ENCODE measurements at places on chromosomes 5 and 9. TPM values are rescaled to one million over a fixed set of nuclear protein-coding genes. Genes with fewer than 3 reads are reported as not detected.

DNA sequence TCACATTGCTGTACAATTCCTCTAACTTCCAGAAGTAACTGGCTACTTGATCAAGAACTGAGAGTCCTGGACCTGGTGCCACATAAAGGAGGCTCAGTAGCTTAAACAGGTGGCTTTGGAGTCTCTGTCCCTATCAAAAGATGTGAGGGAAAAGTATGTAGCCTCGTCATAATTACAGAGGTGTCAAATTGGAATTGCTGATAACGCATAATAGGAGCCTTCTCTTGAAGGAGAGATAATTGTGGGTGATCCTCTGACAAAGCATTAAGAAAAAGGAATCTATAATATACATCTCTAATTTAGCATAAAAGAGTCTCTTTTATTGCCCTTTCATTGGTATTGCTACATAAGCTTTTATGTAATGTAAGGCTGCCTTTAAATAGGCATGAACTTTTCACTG, 1246.4 kb upstream of the CDH9 start:
- H3K27me3 ChIP-seq = no peaks in the 10 kb centered on the region
- no peak overlapping the region for H3K4me3 ChIP-seq
- no peak for DNase-seq
- no peak overlapping the region for H3K27ac ChIP-seq
- no peaks in the 10 kb centered on the region for H3K4me1 ChIP-seq
- H3K36me3 ChIP-seq = no peaks in the 10 kb centered on the region

Gene ZNF883
- not detected for total RNA-seq

Gene PRDM9
- total RNA-seq = not detected

DNA sequence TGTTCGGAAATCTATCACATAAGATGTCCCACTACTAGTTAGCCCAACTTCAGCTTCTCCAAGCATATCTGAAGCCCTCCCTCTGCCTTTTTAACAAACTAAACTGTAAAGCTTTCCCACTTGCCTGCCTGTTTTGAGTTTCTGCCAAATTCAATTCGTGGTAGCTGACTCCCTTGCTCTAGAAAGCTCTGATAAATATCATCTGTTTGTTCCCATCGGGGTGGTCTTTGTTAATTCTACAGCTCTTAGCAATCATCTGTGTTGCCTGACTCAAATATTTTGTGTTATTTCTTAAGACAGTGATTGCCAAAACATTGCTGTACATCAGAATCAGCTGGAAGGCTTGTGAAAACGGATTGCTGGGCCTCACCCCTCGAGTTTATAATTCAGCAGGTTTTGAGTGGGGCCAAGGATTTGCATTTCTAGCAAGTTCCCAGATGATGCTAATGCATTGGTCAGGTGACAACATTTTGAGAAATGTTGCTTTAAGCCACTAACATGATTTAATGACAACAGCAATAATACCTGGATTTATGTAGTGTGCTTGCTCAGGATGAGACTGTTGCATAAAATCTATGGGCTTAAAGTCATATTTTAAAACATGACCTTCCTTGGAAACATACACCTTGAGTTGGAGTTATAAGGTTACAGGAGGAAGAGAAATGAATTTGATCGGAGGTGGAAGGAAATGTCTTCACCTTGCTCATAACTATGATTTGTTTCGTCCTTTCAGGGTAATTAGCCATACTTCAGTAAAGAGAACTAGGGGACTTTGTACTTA, 631.9 kb downstream of the PSAT1 start:
- H3K27me3 ChIP-seq = no peaks in the 10 kb centered on the region
- H3K27ac ChIP-seq = no peak overlapping the region
- no peak overlapping the region for H3K4me3 ChIP-seq
- no peak for DNase-seq

- H3K4me3 ChIP-seq = no peak overlapping the region
- DNase-seq = no peak
- H3K4me1 ChIP-seq = no peaks in the 10 kb centered on the region
- H3K36me3 ChIP-seq = no peaks in the 10 kb centered on the region
- H3K27ac ChIP-seq = no peak overlapping the region
Observed at GRCh38 chr5:143499480-143500114, 96.1 kb upstream of the NR3C1 start.

Gene AMBP
- total RNA-seq = not detected

DNA sequence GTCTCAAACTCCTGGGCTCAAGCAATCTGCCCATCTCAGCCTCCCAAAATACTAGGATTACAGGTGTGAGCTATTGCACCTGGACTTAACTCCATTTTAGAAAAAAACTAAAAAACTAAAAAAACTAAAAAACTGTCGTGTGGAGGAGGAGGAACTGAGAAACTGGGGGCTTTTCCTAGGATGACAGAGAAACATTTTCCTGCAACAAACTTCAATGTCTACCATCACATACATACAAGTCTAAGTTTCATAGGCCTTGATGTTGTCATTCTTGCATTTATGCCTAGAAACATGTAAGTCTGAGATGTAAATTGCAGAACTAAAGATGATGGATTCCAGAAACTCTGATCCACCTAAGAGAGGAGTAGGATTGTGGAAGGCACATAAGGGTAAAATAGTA, 556.8 kb downstream of the RAB3C start:
- H3K4me1 ChIP-seq = peaks cover 14% of the 10 kb centered on the region
- H3K4me3 ChIP-seq = no peak overlapping the region
- H3K27me3 ChIP-seq = no peaks in the 10 kb centered on the region
- no peak overlapping the region for H3K27ac ChIP-seq

- H3K27me3 ChIP-seq = no peaks in the 10 kb centered on the region
- H3K4me3 ChIP-seq = no peak overlapping the region
- H3K27ac ChIP-seq = no peak overlapping the region
- H3K4me1 ChIP-seq = no peaks in the 10 kb centered on the region
Observed at GRCh38 chr5:3944930-3945329, 349.3 kb downstream of the IRX1 start.

- H3K4me1 ChIP-seq = peaks cover 48% of the 10 kb centered on the region
- H3K27me3 ChIP-seq = peaks cover 36% of the 10 kb centered on the region
- H3K27ac ChIP-seq = peak overlapping the region; percentile 67
Observed at GRCh38 chr9:22079873-22080341, 70.8 kb upstream of the CDKN2B start.

GRCh38 chr5:158877124-158877581, 222.6 kb downstream of the EBF1 start:
- peaks cover 31% of the 10 kb centered on the region for H3K4me1 ChIP-seq
- H3K27ac ChIP-seq = no peak overlapping the region
- DNase-seq = no peak
- H3K4me3 ChIP-seq = no peak overlapping the region
- H3K27me3 ChIP-seq = peaks cover 8% of the 10 kb centered on the region

- H3K27me3 ChIP-seq = no peaks in the 10 kb centered on the region
- no peak overlapping the region for H3K4me3 ChIP-seq
- no peak overlapping the region for H3K27ac ChIP-seq
Observed at GRCh38 chr9:87383344-87384150, 114.1 kb upstream of the DAPK1 start.

Gene TAF1L
- total RNA-seq = not detected

GRCh38 chr9:115845648-115846312, 307.8 kb upstream of the PAPPA start:
- H3K27ac ChIP-seq = no peak overlapping the region
- no peak overlapping the region for H3K4me3 ChIP-seq
- DNase-seq = no peak
- H3K36me3 ChIP-seq = no peaks in the 10 kb centered on the region

DNA sequence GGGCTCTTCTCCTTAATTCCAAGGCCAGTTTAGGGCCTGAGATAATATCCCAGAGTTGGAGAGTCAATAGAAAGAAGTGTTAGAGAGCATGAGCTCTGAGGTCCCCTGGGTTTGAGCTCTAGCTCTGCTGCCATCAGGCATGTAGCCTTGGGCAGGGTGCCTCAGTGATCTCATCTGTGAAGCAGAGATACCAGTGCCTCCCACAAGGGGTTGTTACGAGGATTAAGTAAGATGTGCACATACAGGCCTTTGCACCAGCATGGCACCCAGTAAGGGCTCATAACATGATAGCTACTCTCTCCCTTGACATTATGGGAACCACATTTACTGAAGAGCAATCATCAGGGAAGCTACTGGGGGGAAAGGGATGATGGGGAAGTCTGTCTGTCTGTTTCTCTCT, 265.7 kb downstream of the HSPA4 start:
- H3K27ac ChIP-seq = no peak overlapping the region
- no peaks in the 10 kb centered on the region for H3K36me3 ChIP-seq
- H3K27me3 ChIP-seq = peaks cover 4% of the 10 kb centered on the region

Gene RAI14
- not detected for total RNA-seq

GRCh38 chr9:2424619-2425033, 197.0 kb upstream of the VLDLR start:
- no peak overlapping the region for H3K27ac ChIP-seq
- no peak overlapping the region for H3K4me3 ChIP-seq
- DNase-seq = no peak
- no peaks in the 10 kb centered on the region for H3K36me3 ChIP-seq
- peaks cover 2% of the 10 kb centered on the region for H3K27me3 ChIP-seq

GRCh38 chr5:58299256-58299655, 160.6 kb downstream of the PLK2 start:
- no peaks in the 10 kb centered on the region for H3K27me3 ChIP-seq
- DNase-seq = no peak
- H3K4me1 ChIP-seq = peaks cover 9% of the 10 kb centered on the region
- no peak overlapping the region for H3K4me3 ChIP-seq
- H3K27ac ChIP-seq = no peak overlapping the region
- H3K36me3 ChIP-seq = no peaks in the 10 kb centered on the region

- no peak overlapping the region for H3K27ac ChIP-seq
- H3K4me3 ChIP-seq = no peak overlapping the region
- H3K36me3 ChIP-seq = no peaks in the 10 kb centered on the region
- H3K27me3 ChIP-seq = peaks cover 19% of the 10 kb centered on the region
- H3K4me1 ChIP-seq = no peaks in the 10 kb centered on the region
Observed at GRCh38 chr5:36734422-36734821, 128.0 kb downstream of the SLC1A3 start.

Gene EGFL7
- total RNA-seq = 0.29 TPM

DNA sequence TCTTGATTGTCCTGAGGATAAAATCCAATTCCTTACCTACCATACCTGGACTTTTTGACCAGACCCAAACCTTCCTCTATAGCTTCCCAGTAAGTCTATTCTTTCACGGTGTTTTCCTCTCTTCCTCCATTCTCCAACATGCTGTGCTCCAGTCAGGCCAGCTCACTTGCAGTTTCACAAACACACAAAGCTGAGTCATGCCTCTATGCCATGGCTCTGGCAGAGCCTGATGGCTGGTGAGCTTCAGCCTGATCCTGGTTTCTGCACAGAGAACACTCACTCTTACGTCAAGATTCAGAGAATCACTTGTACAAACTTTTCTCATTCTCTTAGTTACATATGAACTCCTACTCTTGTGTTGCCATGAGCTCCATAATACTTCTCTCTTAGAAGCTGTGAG, 27.7 kb upstream of the PAX5 start:
- no peak for DNase-seq
- H3K36me3 ChIP-seq = no peaks in the 10 kb centered on the region
- no peak overlapping the region for H3K27ac ChIP-seq
- H3K27me3 ChIP-seq = peaks cover 41% of the 10 kb centered on the region
- H3K4me1 ChIP-seq = no peaks in the 10 kb centered on the region

Gene CNTNAP3B
- total RNA-seq = not detected

Gene CCL21
- not detected for total RNA-seq

- peak within 1 kb of the TSS; percentile 93 for H3K4me3 ChIP-seq
- DNase-seq = peak; percentile 89
- no peaks in the 10 kb centered on the region for H3K27me3 ChIP-seq
- peaks cover 2% of the 10 kb centered on the region for H3K36me3 ChIP-seq
Observed at GRCh38 chr5:79235634-79236361, at the start of gene JMY. JMY (plus strand) TSS chr5:79236131; CDS start chr5:79236651, 520 bp downstream.

GRCh38 chr5:75612226-75612569, 945 bp downstream of the ANKDD1B start:
- no peak overlapping the region for H3K4me3 ChIP-seq
- H3K36me3 ChIP-seq = peaks cover 11% of the 10 kb centered on the region
- peaks cover 4% of the 10 kb centered on the region for H3K4me1 ChIP-seq
- no peak overlapping the region for H3K27ac ChIP-seq
- DNase-seq = no peak

DNA sequence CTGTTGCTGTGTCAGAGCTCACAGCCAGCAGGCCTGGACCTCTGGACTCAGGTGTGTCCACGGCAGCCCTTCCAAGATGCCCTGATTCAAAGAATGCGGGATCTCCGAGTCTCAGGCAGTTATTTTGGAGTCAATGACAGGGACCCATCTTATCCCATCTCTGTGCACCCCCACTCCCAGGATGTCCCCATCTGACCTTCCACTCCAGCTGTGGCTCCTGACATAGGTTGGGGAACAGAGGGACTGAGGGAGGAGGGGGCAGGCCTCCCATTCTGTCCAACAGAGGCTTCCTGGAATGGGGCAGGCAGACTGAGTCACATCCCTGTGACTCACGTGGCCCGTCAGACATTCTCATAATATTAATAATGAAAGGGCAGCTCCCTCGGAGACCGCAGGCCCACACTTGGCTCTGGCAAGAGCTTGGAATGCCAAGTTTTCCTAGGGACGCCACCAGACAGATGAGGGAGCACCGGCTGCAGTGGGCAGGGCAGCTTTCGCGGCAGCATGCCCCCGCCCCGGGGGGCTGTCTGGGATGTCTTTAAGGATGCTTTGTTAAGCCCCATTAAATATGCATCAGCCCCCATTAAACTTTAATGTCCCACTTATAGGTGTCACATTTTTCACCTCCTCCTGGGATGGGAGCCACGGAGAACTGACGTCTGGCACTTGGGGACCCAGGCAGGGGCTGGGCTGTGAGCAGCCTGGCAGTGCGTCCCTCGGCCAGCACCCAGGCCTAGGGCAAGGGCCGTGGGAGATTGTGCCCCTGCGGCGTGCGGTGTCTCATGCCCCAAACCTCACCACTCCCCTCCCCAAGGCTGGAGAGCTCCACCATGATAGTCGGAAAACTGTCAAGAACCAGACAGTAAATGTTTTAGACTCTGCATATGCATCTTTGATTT, 23.6 kb upstream of the FIBCD1 start:
- no peak overlapping the region for H3K4me3 ChIP-seq
- H3K36me3 ChIP-seq = peaks cover 3% of the 10 kb centered on the region
- DNase-seq = no peak
- peaks cover 3% of the 10 kb centered on the region for H3K27me3 ChIP-seq
- no peaks in the 10 kb centered on the region for H3K4me1 ChIP-seq
- H3K27ac ChIP-seq = no peak overlapping the region

DNA sequence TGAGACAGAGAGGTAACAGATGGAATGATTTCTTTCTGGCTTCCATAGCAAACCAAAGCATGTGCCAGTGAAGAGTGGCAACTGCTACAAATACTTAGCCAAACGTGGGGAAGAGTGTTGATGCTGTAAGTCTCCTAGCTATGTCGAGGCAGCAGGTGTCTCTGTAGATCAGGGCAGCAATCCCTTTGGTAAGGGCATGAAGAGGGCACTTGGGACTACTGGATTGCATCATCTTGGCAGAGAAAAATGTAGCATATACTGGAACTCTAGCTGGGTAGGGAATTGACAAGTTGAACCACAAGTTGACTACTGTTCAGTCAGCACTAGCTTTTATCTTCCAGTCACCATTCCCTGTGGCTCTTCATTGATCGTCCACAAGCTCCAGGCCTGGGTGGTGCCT, 75.8 kb downstream of the GHR start:
- H3K27me3 ChIP-seq = peaks cover 8% of the 10 kb centered on the region
- H3K36me3 ChIP-seq = no peaks in the 10 kb centered on the region
- H3K4me3 ChIP-seq = no peak overlapping the region
- no peak for DNase-seq
- no peak overlapping the region for H3K27ac ChIP-seq
- no peaks in the 10 kb centered on the region for H3K4me1 ChIP-seq

All from activated CD8-positive, alpha-beta memory T cell treated with anti-CD3 and anti-CD28 coated beads, Interleukin-2, amount 10 ng/mL, durations not matched to agents 7 days and 5 days (primary cell).